ENCODE measurements at places on chromosomes 5 and 9.

- DNase-seq = no peak
These were observed 119.0 kb downstream of the ENTREP1 start for GRCh38 chr9:69444021-69444420.

- DNase-seq = no peak
These were observed 27.9 kb downstream of the DAB2 start for GRCh38 chr5:39396843-39397242.

DNA sequence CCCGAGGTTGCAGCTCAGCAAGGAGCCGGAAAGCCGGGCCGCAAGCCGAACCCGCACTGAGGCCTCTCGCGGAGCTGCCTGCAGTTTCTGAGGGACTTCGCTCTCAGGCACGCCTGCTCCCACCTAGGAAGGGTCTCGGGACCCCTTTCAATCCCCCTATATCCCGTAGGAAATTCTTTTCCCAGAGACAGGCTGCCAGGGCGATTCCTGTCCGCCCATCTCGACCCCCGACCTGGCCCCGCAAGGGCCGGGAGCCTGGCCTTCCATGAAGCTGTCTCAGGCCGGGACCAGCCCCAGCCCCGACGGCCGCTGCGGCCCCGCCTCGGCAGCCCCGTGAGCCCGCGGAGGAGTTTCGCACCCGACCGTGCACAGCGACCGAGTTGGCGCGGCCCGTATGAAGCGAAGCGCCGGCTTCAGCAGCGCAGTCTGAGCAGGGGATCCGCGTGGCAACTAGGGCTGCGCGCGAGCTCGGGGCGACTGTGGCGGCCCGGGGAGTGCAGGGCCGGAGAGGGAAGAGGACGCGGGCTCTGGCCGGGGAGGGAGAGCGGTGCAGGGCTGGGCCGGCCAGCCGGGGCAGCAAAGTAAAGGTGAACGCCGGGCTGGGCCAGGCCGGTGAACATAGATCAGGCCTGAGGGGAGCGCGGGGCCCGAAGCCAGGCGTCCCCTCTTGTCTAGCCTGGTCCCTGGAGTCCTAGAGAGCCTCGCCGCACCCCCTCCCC, 977 bp upstream of the PRDM12 start:
- DNase-seq = no peak

DNA sequence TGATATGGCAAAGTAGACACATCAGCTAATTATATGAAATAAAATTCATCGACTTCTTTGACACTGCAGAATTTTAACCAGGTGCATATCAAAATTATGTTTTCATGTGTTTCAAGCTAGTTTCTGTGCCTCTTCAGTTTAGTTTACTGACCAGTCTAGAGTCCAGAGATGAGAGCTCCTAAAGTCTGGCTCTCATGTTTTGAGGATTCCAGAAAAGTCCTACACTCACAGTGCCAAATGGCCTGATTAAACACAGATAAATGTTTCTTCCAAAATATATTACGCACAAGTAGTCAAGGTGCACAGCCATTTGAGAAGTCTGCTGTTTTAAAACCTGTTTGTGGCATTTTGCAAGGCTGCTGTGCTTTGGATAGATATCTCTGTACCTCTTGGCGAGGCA, 15.6 kb downstream of the RGMB start:
- DNase-seq = no peak

- DNase-seq = no peak
These were observed 3.1 kb upstream of the GNA14 start for GRCh38 chr9:77651203-77651602.

- DNase-seq = no peak
These were observed 25.6 kb downstream of the POLR1E start for GRCh38 chr9:37511016-37512010.

DNA sequence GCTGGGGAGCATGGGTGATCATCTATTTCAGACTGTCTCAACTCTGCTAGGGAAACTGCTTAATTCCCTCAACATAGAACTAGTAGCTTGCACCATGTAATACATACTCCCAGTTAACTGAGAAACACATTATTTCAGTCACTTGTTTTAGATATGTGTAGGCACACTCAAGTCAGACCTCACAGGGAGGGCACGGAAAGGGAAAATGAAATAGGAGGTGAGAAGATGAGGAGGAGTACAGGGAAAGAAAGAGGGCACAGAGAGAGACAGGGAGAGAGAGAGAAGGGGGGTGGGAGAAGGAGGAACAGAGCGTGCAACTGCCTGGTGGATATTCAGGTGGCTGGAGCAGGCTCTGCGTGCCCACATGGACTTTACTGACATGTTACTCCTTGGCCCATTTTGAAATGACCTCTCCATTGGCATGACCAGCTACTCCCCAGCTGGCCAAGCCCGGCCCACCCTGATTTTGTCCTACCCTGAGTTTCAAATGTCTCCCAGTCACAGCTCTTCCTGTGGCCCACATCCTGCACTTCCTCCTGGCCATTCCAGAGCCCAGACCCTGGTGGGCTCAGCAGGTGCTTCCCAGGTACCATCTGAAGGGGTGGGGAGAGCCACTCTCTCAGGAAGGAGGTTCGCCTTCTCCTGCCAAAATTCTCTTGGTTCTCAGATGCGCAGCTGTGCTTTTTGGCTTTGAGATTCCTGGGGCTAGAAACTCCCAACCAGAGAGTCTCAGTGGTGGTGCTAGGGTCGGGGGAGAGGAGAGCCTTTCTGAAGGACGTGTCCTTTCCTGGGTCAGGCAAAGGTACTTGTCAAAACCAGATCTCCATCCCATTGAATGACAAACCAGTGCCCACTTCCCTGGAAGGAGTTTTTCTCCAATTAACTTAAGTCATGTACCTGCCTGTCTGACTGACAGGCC, 229.4 kb downstream of the FSTL4 start:
- no peak for DNase-seq

DNA sequence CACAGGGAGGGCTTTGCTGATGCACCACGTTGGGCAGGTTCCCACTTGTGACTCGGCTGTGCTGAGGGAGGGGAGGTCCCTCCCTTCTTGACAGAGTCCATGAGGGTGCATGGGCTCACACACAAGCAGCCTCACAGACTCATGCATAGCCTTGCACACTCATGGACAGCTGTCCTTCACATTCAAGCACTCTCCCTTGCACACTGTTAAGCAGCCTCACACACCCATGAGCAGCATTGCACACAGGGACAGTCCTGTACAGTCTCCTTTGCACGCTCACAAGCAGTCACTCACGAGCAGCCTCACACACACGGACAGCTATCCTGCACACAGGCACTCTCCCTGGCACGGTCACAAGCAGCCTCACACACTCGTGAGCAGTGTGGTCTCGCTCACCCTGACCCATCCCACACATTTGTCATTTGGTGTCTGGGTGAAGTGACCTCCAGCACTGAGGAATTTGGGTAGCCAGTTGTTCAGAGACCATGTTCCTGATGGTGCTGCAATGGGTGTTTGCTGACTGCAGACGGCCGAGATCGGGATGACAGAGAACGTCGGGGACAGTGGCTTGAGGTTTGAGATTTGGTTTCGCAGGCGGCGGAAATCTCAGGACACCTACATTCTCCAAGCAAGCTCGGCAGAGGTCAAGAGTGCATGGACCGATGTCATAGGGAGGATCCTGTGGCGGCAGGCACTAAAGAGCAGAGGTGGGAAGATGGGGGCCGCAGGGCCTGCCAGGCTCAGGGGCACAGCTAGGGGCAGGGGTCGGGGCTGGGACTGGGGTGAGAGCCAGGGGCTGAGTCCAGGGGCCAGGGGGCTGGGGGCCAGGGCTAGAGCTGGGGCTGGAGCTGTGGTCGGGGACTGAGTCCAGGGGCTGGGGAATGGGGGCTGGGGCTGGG, 17.7 kb upstream of the LRRC14B start:
- DNase-seq = no peak

DNA sequence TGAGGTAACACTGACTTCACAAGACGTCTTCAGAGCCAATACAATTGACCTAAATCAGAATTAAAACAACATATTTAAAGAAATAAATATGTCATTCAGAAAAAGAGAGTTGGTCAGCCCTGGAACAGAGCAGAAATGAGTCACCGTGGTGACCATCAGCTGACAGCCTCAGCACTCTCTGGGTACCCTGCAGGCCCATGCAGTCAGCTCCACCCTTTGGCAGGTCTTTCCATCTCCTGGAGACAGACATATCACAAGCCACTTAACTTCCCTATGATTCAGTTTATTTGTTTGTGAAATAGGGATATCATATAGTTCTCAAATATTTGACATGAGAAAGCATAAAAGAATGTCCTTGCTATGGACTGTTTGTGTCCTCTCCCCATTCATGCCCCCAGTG, 151.6 kb upstream of the MEF2C start:
- DNase-seq = no peak

- DNase-seq = no peak
These were observed 48.7 kb downstream of the DNAJC21 start for GRCh38 chr5:34977934-34978613.

- no peak for DNase-seq
These were observed 268.3 kb upstream of the WWC1 start for GRCh38 chr5:168023191-168023590.

GRCh38 chr5:15502208-15502607, 2.2 kb downstream of the FBXL7 start:
- DNase-seq = no peak

DNA sequence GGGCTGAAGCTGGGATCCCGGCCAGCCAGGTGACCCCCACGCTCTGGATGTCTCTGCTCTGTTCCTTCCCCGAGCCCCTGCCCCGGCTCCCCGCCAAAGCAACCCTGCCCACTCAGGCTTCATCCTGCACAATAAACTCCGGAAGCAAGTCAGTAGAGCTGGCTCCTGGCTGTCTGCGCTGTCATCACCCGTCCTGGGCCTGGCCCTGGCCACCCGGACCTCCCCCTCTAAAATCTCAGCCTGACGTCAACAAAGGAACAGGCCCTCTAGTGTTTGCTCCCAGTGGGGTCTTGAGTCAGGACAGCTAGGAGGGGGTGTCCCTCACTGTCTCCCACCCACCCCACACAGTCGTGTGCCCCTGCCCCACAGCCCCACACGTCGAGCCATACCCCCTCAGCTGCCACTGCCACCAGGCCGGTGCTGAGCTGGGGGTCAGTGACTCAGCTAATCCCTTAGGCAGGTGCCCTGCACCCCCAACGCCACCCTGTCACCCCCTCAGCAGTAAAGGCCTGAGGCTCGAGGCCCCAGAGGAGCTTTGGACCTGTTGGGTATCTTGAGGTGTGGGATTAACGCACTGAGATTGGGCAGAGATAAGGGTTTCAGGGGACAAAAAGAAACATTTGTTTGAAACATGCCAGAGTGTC, 1.1 kb upstream of the LCNL1 start:
- DNase-seq = no peak

GRCh38 chr9:69923972-69924371, 103.4 kb downstream of the CFAP95 start:
- DNase-seq = no peak

GRCh38 chr5:140946578-140946977, 19.7 kb upstream of the PCDHAC2 start:
- DNase-seq = no peak

GRCh38 chr5:128825826-128826225, 139.5 kb upstream of the SLC27A6 start:
- DNase-seq = no peak

GRCh38 chr9:129162497-129163197, 15.4 kb downstream of the IER5L start:
- DNase-seq = no peak

GRCh38 chr5:161086461-161086860, 234.4 kb upstream of the ATP10B start:
- no peak for DNase-seq

- DNase-seq = no peak
These were observed 42.9 kb downstream of the PHF2 start for GRCh38 chr9:93619272-93619775.

DNA sequence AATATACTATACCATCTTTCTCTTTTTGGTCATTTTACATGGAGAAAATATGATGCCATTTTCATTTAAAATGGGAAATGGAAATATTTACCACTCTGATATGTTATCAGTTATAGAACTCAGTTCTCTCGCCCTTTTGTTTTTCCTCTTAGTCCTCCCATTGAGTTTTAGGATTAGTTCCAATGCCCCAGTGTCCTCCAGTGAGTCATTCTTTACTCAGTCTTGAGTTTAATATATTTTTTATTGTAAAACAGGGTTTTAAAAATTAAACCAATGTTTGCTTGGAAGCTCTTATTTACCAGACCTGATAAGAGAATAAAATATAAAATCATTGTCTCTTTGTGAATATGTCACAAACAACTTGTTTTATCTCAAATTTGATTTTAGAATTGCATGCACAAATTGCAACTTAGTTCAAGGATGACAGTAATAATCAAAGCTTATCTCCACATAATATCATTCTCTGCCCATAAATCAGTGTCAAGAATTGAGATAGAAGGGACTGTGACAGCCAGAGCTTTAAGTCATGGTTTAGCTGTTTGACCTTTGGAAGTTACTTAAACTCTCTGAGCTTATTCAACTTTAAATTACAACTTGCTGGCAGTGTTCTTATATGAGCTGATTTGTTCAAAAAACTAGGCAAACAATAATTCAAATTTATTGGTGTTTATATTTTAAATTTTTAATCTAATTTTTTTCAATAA, 166.4 kb downstream of the PAM start:
- DNase-seq = no peak

- no peak for DNase-seq
These were observed 650 bp downstream of the DCTN4 start for GRCh38 chr5:150758203-150758530.

DNA sequence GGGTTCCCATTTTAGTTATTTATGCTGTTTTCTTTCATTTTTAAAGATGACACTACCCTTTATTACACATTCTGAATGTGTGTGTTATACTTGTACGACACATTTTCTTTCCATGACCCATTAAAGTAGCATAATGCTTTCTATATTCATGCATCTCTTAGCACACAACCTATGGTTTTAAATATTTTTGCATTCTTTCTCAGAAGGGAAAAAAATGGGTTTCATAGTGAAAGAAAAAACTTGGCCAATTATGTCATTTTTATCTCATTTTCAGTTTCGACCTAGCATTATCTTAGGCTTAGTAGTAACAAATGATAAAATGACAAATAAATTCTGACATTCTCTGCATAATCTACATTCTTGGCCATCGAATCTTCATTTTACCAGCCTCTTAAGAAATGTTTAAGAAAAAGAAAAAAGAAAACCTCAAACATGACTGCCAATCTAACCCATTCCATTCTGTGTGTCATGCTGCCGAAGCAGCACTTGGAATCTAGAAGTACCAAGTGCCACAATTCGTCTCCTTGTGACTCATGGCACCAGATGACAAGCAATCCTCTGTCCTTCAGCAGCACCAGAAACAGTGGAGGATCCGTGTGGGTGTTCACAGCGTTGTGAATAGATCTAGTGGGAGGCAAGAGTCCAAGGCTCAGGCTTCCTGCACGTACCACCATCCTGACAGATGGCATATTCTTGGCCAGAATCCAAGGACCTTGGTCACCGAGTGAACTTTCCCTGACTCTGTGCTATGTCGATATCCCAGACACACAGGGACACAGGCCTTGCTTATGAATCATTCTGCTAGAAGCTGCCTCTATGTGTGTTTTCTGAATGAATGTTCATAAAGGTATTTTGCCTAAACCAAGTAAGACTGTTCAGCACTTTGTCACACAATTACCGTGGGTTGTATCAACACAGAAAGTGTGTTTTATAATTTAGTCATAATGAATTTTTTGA, 502.7 kb downstream of the NR2F1-AS1 start:
- peak; percentile 66 for DNase-seq
